ENCODE measurements at places on chromosomes 2 and 18. TPM values are rescaled to one million over a fixed set of nuclear protein-coding genes. Genes with fewer than 3 reads are reported as not detected.

- peak; percentile 11 for DNase-seq
These were observed 114.1 kb downstream of the RIF1 start for GRCh38 chr2:151523850-151524249.

DNA sequence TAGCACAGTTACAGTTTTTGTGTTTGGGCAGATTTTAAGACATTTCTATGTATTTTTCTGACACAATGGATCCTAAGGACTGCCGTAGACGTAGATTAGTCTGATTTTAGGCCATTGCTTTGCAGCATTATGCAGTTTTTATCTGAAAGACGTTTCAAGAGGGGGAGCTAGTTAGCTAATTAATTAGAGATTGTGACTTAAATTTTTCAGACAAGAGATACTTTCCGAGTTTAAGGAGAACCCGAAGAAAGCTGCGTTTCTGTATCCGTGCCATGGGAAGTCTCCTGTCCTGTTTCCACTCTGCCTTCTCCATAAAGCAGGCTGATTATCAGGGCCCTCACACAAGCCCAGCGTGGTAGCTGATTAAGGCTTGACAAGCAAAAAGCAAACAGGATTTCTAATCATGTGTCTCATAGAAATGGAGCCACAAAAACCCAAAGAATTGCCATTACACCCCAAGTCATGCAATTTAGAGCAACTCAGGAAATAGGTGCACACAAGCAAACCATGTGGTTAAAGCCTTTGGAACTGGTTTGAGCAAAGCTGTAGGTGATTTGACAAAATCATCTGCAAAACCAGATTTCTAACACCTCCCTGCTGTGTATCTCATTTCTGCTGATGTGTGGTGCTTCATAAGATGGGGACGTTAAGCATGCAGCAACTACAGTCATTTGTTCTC lies 808.1 kb downstream of the RNF144A start:
- DNase-seq, result no peak

- DNase-seq, result peak; percentile 24
These were observed 475.0 kb downstream of the RNF144A start for GRCh38 chr2:7392076-7392787.

GRCh38 chr18:7117390-7118355 lies at the start of gene LAMA1:
TSS of gene LAMA1 (minus strand) at chr18:7117797. CDS start at chr18:7117720, 77 bp downstream.
- no peak for DNase-seq

- DNase-seq, result no peak
These were observed 29.8 kb upstream of the LMAN1 start for GRCh38 chr18:59388817-59389216.

The PDE1A gene
- 0.05 TPM for polyA plus RNA-seq

All from mammary epithelial cell (primary cell).